Stimulated activated CD4-positive, alpha-beta T cell treated with anti-CD3 and anti-CD28 coated beads, Interleukin-1b, Interleukin-23, amount 100 ng/mL, for 1 hour (primary cell): ENCODE measurements at places on chromosomes 6 and 20.

DNA sequence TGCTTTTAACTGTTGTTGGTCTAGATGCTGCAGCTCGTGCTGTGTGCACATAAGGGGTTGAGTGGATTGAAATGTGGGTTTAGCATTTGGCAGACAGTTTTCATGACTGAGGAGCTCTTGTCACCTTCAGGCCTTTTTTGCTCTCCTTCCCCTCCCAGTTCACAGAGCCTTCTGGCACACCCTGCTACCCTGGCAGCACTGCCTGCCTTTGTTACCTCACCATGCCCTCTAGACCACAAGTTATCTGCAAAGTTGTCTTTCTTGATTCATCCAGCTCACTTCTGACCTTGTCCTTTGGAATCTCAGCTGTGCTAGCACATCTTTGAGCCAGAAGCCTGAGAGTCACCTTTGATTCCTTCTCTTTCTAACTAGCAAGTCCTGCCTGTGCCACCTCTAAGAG is 348.9 kb upstream of the ZFP64 start:
- no peak for DNase-seq

- DNase-seq = no peak
These were observed 52.6 kb downstream of the ANKRD60 start for GRCh38 chr20:58175836-58176235.

- no peak for DNase-seq
These were observed 218.2 kb downstream of the OR2B2 start for GRCh38 chr6:27693766-27694546.

DNA sequence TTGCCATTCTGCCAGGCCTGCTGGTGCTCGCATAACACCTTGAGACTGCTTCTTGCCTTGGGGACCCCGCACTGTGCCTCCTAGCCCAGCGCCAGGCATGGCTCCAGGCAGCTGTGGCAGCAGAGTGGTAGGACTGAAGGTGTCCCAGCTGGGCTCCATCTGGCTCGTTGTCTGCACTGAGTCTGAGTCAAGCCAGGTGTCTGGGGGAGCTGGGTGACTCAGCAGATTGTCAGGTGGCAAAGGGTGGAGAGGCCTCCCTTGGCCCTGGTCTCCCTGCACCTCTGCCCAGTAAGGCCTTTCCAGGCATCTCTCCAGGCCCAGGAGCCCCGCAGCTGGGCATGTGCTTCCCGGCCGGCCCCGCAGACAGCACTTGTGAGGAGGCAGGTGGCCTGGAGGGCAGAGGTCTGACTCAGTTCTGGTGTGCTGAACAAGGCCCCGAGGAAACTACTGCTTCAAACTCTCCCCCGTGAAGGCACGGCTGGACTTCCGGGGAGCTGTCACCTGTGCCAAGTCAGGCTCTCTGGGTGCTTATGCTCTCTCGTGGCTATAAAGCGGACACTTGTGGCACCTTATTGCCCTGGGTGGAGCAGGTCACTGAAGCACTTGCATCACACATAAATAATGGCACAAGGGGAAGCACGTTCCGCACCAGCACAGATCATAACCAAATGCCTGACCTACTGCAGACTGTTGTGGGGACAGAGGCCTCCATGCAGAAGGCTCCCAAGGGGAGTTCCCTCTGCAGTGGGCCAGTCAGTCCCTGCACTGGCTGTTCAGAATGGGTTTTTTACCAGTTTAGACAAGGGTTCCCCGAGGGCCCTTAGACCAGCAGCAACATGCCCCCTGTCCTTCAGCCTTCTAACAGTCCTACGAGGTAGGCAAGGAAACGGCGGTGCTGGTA is 27.5 kb downstream of the FOXC1 start:
- DNase-seq = no peak

- no peak for DNase-seq
These were observed 239.6 kb upstream of the ASCC3 start for GRCh38 chr6:101120747-101121146.

DNA sequence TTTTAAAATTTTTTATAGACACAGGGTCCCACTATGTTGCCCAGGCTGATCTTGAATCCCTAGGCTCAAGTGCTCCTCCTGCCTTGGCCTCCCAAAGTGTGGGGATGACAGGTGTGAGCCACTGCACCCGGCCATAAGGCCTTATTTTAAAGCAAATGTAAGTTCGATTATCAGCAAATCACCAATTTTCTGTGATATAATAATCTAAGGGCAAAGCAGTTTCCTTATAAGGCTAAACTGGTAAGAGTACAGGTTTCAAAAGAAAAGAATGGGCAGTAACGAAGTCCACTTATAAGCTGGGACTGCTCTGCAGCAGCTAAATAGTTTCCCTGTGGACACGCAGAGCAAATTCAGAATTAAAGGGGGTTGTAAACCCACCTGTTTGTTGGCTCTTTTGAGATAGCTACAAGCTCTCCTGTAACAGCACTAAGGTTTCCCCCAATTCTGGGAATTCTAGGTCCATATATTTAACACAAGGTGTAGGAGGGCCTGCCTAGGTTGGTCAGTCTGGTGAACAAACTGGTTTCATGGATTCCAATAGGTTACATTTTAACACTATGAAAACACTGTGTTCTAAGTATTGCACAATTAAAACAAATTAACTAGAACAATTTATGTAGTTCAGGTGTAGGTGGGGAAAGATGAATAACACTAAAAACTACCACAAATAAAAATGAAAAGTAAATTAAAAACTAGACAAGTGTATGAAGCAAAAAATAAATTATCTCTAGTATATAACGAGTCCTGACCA is 26.3 kb downstream of the LHFPL5 start:
- DNase-seq = no peak

GRCh38 chr6:10098756-10099528 is 315.9 kb downstream of the TFAP2A start:
- DNase-seq = no peak

GRCh38 chr6:150196942-150197745 is 54.3 kb downstream of the PPP1R14C start:
- no peak for DNase-seq

DNA sequence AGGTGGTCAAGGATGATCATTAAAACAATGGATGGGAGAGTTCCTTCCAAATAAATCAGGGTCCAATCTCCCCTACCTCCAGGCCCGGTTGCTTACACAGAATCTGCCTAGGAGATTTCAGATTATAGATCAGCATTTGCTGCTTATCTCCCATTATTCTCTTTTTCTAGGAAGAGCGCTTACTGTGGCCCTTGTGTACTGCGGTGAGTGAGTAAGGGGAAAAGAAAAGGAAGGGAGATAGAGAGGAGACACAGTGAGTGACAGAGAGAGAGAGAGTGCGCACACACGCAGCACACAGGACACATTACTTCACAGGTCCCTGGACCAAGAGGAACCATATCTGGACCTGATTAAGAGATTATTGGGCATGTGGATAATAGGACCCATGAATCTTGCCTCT is 6.2 kb downstream of the LATS1 start:
- no peak for DNase-seq

DNA sequence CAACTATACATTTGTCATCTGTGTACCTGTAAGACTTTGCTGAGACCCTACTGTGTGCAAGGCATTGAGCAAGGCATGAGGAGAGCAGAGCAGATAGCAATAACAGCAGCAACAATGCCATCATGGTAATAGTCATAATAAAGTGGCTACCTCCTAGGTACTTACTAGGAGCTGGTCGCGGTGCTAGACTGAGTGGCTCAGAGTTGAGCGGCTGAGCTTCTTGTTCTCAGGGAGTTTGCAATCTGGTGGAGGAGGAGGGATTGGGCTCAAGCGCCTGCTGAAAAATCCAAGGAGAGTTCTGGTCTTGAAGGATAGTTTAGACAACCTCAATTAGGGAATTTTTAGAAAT is 25.3 kb upstream of the CCDC167 start:
- no peak for DNase-seq

- no peak for DNase-seq
These were observed 151.2 kb downstream of the TFAP2C start for GRCh38 chr20:56780266-56780665.

DNA sequence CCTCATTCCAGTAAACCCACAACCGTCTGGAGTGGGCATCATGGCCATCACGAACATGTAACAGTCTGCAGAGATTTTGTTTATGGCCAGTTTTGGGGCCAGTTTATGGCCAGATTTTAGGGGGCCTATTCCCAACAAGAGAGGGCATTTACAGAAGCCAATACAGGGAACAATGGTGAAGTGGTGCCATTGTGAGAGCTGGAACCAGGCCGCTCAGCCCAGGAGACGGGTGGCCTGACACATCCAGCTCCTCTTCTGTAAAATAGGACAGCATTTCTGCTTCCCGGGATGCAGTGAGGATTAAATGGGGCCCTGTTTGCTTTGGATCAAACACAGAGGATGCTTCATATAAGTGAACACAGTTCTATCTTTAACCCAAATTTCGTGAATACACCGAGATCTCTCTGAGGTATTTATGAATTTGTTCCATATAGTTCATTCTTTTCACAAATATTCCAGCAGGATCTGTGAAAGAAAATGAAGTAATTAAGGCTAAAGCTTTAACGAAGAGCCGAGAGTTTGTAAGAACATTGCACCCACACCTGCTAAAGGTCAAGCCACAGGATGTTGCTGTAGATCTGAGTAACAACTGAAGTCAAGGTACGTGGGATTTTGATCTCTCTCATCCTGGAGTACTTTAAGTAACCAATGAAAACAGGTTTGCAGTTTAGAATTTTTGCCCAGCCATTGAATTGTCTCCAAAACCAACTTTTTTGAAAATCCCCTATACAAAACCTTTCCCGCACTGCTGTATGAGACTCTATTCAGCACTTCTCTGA is 14.5 kb upstream of the SIRPG start:
- no peak for DNase-seq

GRCh38 chr20:16758454-16759180 is 10.5 kb downstream of the OTOR start:
- no peak for DNase-seq

- DNase-seq = no peak
These were observed 143.4 kb downstream of the DHX35 start for GRCh38 chr20:39105551-39105950.

DNA sequence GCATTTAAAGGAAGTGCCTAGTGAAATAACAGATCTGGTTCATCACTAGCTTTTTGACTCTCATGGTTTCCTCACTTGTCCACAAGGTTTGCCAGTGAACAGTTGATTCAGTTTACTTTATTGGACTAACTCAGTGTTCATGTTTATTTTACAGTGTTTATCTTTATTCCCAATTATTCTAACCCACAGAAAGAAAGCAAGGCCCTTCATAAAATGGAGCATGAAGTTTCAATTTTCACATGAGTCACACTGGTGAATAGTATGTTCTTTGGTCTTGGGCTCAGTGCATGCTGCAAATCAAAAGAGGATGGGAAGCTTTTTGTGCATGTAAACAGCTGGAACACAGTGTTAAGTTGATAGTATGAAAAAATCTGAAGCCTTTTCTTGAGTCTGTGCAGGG is 217.6 kb upstream of the HDDC2 start:
- no peak for DNase-seq

DNA sequence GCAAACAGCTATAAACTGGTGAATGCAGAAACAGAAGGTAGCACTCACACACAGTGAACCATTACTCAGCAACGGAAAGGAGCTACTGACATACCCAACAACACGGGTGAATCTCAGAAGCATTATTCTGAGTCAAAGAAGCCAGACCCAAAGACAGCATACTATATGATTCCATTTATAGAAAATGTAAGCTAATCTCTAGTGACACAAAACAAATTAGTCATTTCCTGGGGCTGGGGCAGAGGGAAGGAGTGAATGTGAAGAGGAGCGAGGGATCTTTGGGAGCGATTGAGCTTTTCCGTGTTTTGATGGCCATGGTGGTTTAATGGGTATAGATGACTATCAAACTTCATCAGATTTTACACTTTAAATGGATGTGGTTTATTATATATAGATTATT is 614.6 kb downstream of the DHX35 start:
- no peak for DNase-seq

- DNase-seq = no peak
These were observed 20.3 kb downstream of the TTPAL start for GRCh38 chr20:44495802-44496481.

- DNase-seq = no peak
These were observed 159.6 kb downstream of the SASH1 start for GRCh38 chr6:148502083-148502772.

GRCh38 chr6:96809119-96809518 is 28.2 kb downstream of the GPR63 start:
- DNase-seq = no peak

- DNase-seq = no peak
These were observed 10.9 kb upstream of the NCOA3 start for GRCh38 chr20:47490795-47491194.

- no peak for DNase-seq
These were observed 106.2 kb downstream of the TULP4 start for GRCh38 chr6:158418501-158418900.

- no peak for DNase-seq
These were observed 12.5 kb downstream of the SESN1 start for GRCh38 chr6:109082188-109082577.

- no peak for DNase-seq
These were observed 38.5 kb downstream of the PLCG1 start for GRCh38 chr20:41175727-41176330.

DNA sequence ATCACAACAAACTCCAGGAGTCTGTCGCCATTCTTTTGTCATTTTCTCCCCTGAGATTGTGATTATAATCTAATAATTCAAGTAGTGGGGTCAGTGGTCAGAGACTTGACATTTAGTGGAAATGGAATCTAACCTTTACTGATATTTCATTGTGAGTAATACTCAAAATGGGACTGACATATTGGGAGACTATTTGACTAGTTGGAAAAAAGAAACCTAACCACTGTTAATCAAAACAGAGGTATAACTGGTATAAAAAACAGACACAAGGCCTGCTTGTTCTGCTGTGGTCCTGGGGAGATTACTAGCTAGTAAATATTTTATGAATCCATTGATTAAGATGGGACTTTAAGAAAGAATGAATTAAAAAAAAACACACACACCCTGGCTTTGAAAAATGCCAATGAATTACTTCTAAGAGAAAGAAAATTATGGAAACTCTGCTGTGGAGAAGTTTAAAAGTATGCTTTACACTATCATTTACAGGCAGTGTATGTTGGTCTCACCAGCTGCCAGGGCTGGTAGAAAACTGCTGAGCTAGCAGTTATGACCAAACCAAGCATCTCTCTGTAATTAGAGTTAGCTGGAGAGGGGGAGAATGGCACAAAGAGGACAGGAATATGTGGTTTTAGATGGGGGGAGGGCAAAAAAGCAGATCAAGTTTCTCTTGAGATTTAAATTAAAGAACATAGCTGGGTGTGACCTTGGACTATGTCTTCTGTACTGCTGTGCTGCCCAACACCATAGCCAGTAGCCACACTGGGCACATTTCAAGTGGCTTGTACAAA is 103.7 kb downstream of the FYN start:
- DNase-seq = no peak

DNA sequence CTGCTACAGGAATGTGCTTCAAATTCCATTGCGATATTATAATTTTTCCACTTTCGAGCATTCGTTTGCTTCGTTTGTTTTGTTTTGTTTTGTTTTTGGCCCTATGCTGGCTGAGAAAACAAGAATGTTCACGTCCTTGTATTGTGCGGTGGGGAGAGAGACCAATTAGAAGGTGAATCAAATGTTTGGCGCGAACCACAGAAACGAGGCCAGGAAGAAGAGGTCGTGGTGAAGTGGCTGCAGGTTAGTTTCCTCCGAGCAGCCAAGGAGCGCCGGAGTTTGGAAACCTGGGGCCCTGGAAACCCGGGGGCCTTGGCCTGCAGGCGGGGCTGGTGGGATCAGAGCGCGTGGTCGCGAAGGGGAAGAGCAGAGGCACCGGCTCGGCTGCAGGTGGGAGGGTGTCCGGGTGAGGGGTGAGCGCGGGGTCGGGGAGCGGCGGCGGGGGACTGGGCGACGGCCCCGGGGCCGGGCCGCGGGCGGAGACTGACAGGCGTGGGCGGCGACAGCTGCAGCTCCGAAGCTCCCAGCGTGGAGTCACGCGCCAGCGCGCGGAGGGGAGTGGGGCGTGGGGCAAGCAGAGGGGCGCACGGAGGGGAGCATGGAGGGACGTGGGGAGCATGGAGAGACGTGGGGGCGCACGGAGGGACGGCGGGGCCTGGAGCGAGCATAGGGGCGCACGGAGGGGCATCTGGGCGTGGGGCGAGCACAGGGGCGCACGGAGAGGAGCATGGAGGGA is 141.5 kb upstream of the PDE10A start:
- no peak for DNase-seq
